ENCODE measurements at places on chromosomes 7 and 10. TPM values are rescaled to one million over a fixed set of nuclear protein-coding genes. Genes with fewer than 3 reads are reported as not detected.
A peak's percentile ranks its signal among the peaks of the same experiment; 100 is the strongest.

- H3K4me1 ChIP-seq = no peaks in the 10 kb centered on the region
- no peaks in the 10 kb centered on the region for H3K27me3 ChIP-seq
- no peaks in the 10 kb centered on the region for H3K36me3 ChIP-seq
- no peak overlapping the region for H3K4me3 ChIP-seq
- DNase-seq = no peak
Measured at GRCh38 chr10:21090609-21091082, 193.5 kb upstream of the NEBL start.

DNA sequence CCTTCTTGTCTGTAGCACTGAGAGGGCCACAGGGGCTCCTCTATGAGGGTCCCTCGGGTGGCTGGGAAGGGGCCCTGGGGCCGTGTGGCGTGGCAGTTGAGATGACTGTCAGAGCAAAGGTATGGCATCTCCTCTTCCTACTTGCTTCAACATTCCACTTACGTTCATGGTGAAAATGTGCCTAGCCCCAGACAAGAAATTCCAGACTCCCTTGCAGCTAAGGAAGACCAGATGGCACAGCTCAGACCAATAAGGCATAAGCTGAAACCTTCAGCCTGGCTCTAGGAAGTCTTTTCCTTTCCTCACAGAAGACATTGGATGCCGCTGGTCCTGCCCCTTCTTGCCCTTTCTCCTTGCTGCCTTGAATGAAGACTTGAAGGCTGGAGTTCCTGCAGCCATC, 57.4 kb downstream of the ZNF503 start:
- no peak overlapping the region for H3K27ac ChIP-seq
- no peaks in the 10 kb centered on the region for H3K36me3 ChIP-seq

DNA sequence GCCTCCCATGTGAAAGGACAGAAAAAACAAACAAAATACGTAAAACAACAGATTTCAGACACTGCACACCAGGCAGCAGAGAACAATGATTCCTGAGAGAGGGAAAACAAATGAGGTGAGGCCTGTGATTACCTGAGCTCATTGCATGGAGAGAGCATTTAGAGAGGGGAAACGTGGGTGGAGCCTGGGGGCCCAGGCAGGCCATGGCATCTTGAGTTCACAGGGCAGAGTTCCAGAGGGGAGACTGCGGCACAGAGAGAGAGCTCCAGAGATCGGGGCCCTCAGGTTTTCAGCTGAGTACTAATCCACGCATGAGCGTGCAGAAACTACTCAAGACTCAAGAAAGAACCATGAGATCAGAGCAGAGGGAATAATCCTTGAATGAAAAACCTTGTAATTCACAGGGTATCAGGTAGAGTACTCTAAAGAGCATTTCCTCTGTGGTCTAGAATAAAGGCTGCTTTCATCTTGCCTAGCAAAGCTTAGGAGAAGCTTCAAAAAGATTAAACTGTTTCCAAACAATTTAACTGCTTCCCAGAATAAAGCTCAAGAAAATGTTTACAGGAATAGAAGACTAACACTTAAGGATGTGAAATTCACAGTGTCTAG, 46.6 kb upstream of the ARHGAP12 start:
- DNase-seq = no peak
- H3K27me3 ChIP-seq = no peaks in the 10 kb centered on the region
- no peak overlapping the region for H3K4me3 ChIP-seq
- peaks cover 16% of the 10 kb centered on the region for H3K4me1 ChIP-seq
- no peak overlapping the region for H3K27ac ChIP-seq

- no peak overlapping the region for H3K4me3 ChIP-seq
- no peak overlapping the region for H3K27ac ChIP-seq
- peaks cover 22% of the 10 kb centered on the region for H3K36me3 ChIP-seq
- DNase-seq = no peak
- H3K4me1 ChIP-seq = peaks cover 8% of the 10 kb centered on the region
Measured at GRCh38 chr7:44391171-44391570, 65.8 kb upstream of the CAMK2B start.

GRCh38 chr10:69048103-69048502, 39.8 kb upstream of the SRGN start:
- DNase-seq = no peak
- no peaks in the 10 kb centered on the region for H3K36me3 ChIP-seq

DNA sequence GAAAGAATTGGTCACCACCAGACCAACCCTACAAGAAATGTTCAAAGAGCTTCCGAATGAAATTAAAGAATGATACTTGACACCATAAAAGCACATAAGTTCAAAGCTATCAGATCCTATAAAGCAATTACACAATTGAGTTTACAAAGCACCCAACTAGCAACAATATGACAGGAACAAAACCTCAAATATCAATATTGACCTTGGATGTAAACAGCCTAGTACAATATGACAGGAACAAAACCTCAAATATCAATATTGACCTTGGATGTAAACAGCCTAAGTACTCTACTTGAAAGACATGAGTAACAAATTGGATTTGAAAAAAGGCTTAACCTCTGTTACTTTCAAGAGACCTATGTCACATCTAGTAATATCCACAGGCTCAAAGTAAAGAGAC, 1201.4 kb downstream of the XPNPEP1 start:
- H3K4me3 ChIP-seq = no peak overlapping the region
- H3K36me3 ChIP-seq = no peaks in the 10 kb centered on the region
- H3K4me1 ChIP-seq = no peaks in the 10 kb centered on the region
- no peak for DNase-seq

- no peak overlapping the region for H3K4me3 ChIP-seq
- H3K4me1 ChIP-seq = no peaks in the 10 kb centered on the region
- no peak for DNase-seq
- no peak overlapping the region for H3K27ac ChIP-seq
- H3K27me3 ChIP-seq = no peaks in the 10 kb centered on the region
Measured at GRCh38 chr7:157205438-157205837, 66.7 kb downstream of the UBE3C start.

DNA sequence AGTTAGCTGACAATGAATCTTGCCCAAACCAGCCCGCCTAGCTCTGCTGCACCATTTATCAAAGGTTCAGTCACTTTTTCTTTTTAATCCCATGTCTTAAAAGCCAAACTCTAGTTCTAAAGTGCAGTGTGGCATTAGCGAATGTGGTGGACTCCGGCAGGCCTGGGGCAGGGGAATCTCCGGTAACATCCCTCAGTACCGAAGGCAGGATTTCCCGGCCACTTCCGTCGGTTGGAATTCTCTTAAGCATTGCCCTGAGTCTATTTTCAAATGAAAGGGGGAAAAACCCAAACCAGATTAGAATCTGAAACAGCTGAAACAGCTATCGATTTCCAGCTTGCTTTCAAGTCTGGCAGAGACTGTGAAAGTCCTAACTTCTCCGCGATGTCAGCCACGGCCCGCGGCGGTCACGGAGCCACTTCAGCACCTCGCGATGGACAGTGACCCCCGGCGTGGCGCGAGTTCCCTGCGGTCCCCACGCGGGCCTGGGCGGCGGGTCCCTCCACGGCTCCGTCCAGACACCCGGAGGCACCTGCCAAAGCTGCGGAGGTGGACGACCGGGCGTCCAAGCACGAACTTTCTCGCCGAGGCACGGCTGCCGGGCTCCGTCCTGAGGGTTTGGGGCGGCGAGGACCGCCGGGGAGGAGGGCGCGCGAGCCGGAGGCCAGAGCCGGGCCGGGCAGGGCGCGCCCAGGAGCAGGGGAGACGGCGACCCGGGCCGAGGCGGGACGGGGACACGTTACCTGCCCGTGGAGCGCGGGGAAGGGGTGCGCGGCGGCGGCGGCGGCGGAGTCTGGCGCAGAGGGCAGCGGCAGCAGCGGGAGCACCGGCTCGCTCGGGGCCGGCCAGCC, 745 bp downstream of the TCERG1L start:
- no peak overlapping the region for H3K4me3 ChIP-seq
- H3K36me3 ChIP-seq = no peaks in the 10 kb centered on the region
- no peak overlapping the region for H3K27ac ChIP-seq
- peaks cover 8% of the 10 kb centered on the region for H3K27me3 ChIP-seq
- H3K4me1 ChIP-seq = no peaks in the 10 kb centered on the region

- peak; percentile 36 for DNase-seq
- H3K27ac ChIP-seq = no peak overlapping the region
- H3K4me3 ChIP-seq = no peak overlapping the region
- H3K36me3 ChIP-seq = no peaks in the 10 kb centered on the region
- H3K4me1 ChIP-seq = no peaks in the 10 kb centered on the region
Measured at GRCh38 chr7:134602881-134603451, 43.7 kb upstream of the BPGM start.

DNA sequence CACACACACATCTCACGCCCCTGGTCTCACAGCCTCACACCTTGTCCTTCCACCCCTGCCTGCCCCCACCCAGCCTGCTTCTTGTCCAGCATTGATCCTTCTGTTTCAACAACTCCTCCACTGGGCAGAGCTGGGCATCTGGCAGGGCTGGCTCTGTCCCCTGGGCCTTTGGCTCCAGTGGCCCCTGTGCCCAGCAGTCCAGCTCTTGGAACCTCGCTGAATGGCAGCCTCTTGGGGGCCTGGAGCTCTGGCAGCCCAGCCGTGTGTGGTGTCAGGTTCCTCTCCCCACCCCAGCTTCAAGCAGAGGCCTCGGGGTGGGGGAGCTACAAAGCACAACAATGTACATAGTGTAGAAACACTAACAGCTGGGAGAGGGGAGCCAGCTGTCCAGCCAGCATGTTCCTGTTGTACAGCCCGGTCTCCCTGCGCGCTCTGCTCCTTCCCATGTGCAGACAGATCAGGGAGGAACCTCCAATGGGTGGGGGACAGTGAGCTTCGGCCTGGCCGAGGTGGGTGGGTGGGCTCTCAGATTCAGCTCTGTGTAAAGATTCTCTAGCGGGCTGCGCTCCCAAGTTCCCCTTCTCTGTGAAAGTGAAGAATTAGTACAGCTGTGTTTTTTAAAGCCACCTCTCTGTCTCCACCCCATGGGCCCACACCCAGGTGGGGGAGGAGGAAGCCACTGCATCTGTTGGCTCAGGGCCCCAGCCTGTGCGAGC, 19.4 kb downstream of the ZMIZ2 start:
- no peak for DNase-seq
- no peak overlapping the region for H3K4me3 ChIP-seq
- no peaks in the 10 kb centered on the region for H3K27me3 ChIP-seq
- H3K36me3 ChIP-seq = peaks cover 6% of the 10 kb centered on the region
- peaks cover 22% of the 10 kb centered on the region for H3K4me1 ChIP-seq

- no peaks in the 10 kb centered on the region for H3K4me1 ChIP-seq
- H3K27me3 ChIP-seq = no peaks in the 10 kb centered on the region
- no peak for DNase-seq
- no peak overlapping the region for H3K4me3 ChIP-seq
- H3K36me3 ChIP-seq = no peaks in the 10 kb centered on the region
Measured at GRCh38 chr10:53664282-53665019, 891.9 kb upstream of the MBL2 start.

Gene WNT8B
- not detected for total RNA-seq

Gene MALRD1
- 0.24 TPM for total RNA-seq

Gene ASAH2
- 2.4 TPM for total RNA-seq

Data from astrocyte (in vitro differentiated cells and primary cell).